ENCODE measurements at places on chromosomes 5 and 9.

DNA sequence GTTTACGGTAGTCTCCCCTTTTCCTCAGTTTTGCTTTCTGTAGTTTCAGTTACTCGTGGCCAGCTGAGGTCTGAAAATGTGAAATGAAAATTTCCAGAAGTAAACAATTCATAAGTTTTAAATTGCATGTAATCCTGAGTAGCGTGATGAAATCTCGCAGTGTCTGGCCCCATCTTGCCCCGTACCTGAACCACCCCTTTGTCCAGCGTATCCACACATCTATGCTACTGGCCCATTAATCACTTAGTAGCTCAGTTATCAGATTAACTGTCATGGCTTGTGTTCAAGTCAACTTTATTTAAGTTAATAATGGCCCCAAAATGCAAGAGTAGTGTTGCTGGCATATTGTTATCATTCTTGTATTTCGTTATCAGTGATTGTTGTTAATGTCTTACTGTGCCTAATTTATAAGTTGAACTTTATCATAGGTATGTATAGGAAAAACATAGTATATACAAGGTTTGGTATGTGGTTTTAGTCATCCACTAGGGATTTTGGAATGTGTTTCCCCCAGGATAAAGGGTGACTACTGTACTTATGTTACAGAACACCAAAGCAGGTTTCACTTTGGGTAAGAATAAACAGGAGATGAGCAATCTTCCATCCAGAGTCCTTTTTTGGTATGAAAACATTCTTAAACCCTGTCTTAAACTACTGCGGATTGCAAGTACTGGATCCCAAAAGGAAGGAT, 118.4 kb upstream of the KCNN2 start:
- no peak for DNase-seq

DNA sequence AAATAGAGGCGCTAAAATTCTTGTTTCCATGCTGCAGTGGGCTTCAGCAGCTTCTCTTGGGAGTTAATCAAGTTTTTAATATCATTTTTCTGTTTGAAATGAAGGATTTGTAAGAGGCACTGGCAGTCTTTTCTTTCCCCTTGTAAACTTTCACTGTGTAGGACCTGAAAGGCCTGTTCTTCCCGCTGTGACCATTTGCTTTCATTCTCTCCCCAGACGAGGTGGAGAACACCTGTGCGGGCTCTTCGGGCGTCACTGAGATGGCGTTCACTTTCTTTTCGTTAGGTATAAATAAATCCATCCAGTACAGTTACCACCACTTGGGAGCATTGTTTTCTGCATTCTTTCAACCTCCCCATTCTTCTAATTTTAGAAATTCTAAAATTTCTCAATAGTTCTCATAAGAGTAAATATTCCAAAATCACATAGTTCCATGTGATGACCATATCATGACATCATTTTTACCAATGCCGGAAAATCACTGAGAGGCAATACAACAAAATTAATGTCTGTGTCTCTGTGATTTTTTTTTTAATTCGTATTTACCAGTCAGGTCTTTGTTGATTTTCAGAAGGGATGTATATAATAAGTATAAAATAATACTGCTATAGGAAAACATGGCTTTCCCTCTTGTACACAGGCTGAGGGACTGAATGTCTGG, 131.7 kb upstream of the ICE1 start:
- no peak for DNase-seq

GRCh38 chr9:129740666-129741464, 12.0 kb downstream of the PTGES start:
- DNase-seq = no peak

- no peak for DNase-seq
Measured at GRCh38 chr9:71694332-71694731, 74.0 kb downstream of the CEMIP2 start.

GRCh38 chr5:31598640-31599611, 40.0 kb upstream of the PDZD2 start:
- peak; percentile 54 for DNase-seq

- no peak for DNase-seq
Measured at GRCh38 chr9:134376386-134377142, 50.3 kb downstream of the RXRA start.

DNA sequence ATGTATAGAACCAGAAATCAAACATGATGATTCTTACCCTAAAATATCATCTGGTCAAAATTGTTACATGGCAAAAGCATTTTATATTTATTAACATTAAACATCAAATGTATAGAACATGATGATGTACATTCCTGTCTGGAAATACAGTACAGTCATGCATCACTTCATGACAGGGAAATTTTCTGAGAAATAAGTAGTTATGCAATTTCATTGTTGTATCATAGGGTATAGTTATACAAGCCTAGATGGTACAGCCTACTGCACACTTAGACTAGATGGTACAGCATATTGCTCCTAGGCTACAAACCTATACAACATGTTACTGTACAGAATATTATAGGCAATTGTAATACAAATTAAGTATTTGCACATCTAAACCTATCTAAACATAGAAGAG, 64.6 kb upstream of the VCAN start:
- no peak for DNase-seq

GRCh38 chr5:10493884-10494283, 52.2 kb downstream of the ROPN1L start:
- no peak for DNase-seq

DNA sequence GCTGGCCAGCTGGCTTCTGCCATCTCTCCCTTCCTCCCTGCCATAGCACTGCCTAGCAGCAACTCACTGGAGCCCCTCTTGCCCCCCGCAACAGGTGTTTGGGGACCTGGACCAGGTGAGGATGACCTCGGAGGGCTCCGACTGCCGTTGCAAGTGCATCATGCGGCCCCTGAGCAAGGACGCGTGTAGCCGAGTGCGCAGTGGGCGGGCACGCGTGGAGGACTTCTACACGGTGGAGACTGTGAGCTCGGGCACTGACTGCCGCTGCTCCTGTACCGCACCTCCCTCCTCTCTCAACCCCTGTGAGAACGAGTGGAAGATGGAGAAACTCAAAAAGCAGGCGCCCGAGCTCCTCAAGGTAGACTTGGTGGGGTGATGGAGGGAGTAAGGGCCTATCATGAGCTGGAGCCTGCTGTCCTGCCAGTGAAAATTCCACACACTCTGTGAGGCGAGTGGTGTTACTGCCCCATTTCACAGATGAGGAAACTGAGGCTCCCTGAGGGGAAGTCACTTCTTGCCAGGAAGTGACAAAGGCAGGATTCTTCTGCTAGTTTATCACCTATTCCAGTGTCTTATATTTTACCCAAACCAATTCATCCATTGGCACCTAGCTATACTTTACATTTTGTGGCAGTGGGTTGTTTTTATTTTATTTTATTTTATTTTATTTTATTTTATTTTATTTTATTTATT, 10.1 kb downstream of the OLFML2A start:
- DNase-seq = no peak

DNA sequence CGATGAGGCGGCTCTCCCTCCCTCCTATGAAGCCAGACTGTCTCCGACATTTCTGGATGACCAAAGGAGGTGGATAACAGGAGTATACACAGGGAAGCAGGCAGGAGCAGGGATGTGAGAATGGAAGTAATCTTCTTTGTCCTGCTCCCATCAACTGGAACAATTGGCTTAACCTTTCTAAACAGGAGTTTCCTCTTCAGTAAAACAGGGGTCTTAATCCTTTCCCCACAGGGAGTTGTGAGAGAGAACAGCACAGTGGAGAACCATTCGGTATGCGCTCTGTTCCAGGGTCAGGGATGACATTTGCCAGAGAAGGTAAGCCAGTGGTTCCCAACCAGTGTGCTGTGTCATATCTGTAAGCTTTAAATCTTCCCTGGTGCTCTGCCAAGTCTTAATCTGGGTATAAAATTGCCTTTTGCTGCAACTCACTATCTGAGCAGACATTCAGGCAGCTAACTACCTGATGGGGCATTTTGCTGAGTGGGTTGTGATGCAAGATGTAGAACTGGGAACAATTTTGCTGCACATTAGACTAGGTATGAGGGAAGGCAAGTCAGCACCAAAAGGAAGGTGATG, 294.8 kb upstream of the KIF2A start:
- no peak for DNase-seq

DNA sequence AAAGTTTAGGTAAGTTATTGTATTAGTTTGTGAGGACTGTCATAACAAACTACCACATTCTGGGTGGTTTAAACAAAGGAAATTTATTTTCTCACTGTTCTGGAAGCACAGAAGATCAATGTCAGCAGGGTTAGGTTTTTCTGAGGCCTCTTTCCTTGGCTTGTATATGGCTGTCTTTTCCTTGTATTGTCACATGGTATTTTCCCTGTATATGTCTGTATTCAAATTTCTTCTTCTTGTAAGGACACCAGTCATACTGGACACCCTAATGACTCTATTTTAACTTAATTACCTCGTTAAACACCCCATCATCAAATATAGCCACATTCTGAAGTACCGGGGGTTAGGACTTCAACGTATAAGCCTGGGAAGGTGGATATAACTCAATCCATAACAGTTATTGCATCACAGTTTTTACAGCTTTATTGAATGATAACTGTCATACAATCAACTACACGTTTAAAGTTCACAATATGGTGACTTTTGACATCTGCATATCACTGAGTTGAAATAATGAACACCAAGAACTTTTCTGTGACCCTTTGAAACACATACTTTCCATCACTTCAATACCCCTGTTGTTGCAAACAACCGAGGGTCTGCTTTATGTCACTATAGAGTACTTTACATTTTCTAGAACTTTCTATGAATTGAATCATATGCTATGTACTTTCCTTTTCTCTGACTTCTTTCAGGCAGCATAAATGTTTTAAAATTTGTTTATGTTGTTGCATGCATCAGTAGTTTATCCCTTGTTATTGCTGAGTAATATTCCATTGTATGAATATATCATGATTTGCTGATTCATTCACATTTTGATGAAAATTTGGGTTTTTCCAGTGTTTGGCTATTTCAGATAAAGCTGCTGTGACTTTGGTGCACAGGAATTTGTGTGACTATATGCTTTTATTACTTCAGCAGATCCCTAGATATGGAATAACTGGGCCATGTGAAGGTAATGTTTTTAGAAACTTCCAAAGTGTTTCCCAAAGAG, 48.5 kb downstream of the MTRR start:
- DNase-seq = no peak

DNA sequence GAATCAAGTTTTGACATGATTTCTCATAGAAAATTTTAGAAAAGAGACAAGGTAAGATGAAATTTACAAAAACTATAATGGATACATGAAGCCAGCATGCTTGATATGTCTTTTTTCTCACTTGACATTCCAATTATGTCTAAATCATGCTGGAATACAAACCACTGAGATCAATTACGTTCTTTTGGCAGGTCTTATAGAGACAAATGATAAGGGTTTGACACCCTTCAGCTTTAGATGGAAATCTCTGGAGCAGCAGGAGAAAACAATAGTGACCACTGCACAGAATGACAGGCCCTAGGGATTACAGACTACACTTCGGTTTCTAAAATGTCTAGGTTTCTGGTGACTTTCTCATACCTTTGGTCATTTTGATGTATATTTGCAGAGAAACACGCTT, 342.9 kb downstream of the TRPM3 start:
- DNase-seq = no peak

GRCh38 chr9:69696802-69697201, 24.6 kb upstream of the APBA1 start:
- DNase-seq = peak; percentile 4

DNA sequence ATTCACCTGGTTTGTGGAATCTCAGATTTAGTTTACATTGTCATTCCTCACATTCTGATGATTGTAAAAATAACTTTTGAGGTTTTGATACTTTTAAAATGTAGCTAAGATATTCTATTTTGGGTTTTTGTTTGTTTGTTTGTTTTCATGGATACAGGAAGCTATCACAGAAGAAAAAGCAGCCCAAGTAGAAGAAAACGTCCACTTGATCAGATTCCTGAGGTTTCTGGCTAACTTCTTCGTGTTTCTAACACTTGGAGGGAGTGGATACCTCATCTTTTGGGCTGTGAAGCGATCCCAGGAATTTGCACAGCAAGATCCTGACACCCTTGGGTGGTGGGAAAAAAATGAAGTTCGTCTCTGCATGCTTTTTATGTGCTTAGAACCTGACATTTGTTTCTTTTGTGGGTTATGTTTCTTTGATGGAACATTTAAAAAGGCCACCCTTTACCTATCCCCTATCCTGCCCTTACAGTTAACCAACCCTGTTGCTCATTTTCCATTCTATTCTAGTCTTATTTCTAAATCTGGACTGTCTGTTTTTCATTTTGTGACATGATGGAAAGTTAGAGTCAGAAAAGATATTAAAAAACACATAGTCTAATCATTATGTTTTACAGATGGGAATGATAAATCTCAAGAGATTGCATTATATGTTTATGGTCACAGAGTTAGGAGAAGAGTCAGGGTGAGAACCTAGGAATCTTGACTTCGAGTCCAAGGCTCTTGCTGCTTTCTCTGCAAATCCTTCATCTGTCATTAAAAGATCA, 163.7 kb downstream of the ALDH1A1 start:
- DNase-seq = no peak

- no peak for DNase-seq
Measured at GRCh38 chr9:83964973-83965349, 15.1 kb downstream of the HNRNPK start.

DNA sequence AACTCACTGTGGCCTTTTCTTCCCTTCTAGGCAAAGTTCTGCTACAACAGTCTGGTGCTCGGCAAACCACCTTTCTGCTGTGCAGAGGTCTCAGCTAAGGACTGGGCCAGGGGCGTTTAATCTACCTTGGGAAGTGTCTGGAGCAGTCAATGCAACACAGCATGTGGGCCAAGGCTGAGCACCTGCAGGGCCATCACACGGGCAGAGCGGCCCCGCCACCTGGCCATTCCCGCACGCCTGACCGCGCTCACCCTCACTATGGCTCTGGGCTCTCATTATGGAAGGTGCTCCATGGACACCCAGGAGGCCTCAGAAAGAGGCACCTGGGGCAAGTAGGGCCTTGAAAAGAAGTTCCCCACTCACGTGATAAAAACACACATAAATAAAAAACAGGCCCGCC, 65.7 kb upstream of the TBC1D9B start:
- no peak for DNase-seq

DNA sequence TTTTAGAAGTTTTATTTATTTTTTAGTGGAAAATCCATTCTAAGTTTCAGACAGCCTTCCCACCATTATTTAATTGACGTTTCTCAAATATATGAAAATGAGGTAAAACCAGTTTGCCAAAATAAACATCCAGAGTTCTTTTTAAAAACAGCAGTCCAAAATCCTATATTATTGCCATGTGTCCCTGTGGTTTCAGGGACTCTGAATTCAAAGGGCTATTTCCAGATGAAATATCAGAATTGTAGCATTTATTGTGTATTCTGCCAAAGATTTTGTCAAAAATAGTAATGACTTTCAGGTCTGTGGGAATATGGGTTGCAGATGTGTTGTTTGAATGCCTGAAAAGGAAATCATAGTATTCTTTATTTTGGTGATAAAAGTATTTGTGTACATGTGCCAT, 41.6 kb downstream of the XRCC4 start:
- no peak for DNase-seq

- no peak for DNase-seq
Measured at GRCh38 chr5:150502106-150502505, 5.8 kb upstream of the NDST1 start.

- no peak for DNase-seq
Measured at GRCh38 chr5:39197556-39197955, 21.8 kb downstream of the FYB1 start.

Measured in Kasumi-1 (cell line).